ENCODE measurements at places on chromosomes 1 and 21.

- no peak for DNase-seq
Measured at GRCh38 chr1:228957535-228957934, 222.3 kb downstream of the RHOU start.

DNA sequence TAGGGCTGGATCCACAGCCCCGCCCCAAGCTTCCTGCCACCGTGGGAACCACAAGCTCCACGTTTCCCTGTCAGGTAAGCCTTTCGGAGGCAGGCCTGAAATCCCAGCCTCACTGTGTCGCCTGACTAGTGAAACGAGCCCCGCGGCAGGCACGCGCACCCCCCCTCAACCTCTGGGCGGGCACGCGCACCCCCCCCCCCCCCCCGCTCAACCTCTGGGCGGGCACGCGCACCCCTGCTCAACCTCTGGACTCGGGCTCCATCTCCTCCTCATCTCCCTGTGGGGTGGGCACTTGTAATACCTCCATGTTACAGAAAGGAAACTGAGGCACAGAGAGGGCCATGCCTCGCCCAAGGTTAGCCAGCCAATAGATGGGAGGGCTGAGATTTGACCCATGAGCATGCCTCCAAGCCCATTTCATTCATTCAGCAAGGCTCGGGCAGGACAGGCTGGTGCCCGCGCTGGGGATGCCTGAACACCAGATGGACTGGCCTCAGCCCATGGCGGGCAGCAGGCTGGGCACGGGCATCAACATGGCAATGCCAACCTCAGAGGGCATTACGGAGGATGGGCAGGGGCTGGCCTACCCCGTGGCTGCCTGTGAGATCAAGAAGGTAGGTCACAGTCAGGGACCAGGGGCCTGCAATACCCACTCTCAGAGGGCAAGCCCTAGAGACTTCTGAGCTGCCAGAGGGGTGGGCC, 4.7 kb downstream of the CFAP410 start:
- no peak for DNase-seq

GRCh38 chr1:7300893-7301663, 470.0 kb upstream of the VAMP3 start:
- no peak for DNase-seq

DNA sequence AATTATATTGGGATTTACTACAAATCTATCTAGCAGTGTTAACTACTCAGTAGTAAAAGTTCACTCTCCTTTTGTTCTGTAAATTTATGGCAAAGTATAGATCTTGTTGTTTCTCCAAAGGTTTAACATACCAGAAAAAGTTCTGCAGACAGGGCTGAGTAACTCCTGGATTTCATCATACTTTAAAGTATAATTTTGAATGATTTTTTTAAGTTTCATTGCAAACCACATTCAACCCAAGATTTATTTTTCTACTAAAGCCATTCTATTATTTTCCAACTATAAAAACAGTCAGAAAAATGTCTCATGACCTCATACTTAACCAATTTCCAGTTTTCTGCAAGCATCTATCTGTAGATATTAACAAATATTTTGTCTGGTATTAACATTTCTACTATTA, 585.8 kb upstream of the ZRANB2 start:
- no peak for DNase-seq

DNA sequence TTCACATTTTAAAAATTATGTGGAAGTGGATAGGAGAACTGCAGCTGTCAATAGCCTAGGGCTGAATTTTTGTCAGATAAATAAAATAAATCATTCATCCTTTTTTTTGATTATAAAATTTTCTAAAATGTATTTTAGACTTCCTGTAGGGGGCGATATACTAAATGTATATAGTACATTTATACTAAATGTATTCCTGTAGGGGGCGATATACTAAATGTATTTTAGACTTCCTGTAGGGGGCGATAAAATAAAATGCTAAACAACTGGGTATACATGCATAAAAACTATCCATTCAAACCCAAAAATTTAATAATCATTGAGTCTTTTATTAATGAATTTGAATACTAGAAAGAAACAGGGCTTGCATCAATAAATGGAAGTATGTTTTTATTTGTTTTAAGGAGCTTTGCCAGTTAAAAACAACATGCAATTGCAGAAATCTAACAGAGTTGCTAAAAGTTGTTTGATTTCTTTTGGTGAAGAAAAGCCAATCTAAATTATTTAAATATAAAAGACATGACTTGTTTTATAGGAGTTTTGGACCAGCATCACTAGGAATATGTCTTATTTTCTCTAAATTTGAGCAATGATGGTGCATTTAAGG, 31.4 kb downstream of the CLCA1 start:
- peak; percentile 86 for DNase-seq
